ENCODE measurements at places on chromosomes 4 and X.

DNA sequence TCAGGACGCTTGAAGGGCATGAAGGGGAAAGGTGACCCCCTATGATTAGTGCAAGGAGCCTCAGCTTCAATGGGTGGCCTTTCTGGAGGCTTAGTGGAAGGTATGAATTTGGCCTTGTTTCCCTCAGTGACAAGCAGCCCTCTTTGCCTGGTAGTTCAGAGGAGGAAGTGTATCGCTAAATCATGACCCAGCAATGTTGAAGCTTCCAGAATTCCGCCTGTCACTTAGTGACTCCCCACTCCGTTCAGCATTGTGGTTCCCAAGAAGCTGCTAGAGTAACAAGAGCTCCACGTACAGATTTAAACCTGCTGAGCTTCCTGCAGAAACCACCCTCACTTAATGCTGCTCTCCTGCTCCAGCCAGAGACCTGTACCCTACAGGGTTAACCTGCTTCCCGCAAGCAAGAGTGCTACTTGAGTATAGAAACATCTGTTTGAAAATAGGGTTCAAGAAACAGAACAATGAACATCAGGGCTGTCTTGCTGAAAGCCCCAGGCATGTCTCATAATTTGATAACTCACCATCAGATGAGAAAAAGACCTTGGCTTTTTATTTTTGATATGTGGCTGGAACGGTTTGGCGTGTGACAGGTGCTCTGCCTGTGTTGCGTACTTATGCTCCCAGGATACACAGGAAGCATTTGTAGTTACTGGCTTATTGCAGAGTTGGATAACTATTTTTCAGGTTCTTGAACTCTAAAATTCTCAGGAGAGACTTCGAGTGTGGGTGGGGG is 105.2 kb downstream of the UCHL1 start:
- no peak for DNase-seq

DNA sequence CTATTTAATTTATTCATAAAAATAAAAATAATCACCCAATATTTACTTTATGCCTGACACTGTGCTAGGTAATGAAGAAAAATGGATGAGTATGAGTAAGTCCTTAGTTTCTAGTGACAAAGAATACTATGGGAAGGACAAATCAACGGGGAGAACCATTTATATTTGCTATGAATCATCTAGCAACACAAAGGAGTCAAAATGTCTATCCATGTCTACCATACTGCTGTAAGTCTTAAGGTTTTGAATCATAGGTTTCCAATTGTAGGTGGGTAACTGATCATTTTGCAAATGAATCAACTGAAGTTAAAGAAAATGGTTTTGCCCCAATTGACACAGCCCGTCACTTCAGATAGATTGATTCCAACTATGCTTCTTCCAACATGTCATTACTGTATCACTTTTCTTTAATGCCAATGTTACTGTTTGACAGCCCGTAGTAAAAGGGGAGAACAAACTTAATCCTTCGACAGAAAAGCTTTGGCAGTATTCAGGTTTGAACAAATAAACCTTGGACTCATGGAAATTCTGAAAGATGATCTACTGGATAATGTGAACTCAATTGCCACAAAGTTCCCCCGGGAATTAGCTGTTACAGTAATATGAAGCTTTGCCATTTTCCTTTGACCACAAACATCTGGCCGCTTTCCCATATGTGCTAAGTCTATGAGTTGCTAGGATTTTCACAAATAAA is 3.2 kb downstream of the TDO2 start:
- DNase-seq, result peak; percentile 100

- DNase-seq, result no peak
Observed at GRCh38 chrX:48711162-48711928, 14.8 kb downstream of the SUV39H1 start.

DNA sequence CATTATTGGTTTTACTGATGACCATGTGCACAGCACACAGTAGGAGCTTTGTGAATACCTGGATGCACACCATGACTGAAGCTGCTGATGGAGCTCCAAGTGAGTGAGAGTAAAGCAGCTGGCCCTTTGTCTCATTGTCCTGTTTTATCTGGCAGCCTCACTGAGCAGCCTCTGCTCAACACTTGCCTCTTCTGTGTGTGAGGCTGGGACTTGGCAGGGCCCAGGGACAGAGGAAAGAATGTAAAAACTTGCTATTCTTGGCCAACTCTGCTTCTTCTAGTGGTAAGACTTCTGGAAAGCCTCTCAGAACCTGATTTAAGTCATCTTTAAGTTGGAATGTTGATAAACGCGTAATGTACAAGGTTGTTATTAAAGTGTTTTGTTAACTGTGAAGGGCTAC is 61.4 kb downstream of the BEX1 start:
- no peak for DNase-seq
